ENCODE measurements at places on chromosomes 16 and 17.
A peak's percentile ranks its signal among the peaks of the same experiment; 100 is the strongest.

DNA sequence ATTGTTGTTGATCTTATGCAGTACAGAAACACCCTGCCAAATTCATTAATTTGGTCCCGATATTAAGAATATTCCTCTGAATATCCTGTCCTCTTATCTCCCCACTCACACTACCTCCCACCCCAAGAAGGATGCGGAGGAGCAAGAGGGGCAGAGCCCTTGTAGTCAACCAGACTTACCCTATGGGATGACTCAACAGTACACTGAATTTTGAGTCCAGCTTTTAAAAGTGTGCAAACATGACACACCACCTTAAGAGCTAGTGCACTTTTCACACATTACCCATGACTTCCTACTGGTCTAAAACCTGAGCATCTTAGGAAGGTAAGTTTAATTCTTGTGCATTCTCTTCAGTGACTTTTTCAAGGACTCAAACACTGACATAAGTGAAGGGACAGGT is 9.5 kb downstream of the USP22 start:
- DNase-seq, result peak; percentile 41

DNA sequence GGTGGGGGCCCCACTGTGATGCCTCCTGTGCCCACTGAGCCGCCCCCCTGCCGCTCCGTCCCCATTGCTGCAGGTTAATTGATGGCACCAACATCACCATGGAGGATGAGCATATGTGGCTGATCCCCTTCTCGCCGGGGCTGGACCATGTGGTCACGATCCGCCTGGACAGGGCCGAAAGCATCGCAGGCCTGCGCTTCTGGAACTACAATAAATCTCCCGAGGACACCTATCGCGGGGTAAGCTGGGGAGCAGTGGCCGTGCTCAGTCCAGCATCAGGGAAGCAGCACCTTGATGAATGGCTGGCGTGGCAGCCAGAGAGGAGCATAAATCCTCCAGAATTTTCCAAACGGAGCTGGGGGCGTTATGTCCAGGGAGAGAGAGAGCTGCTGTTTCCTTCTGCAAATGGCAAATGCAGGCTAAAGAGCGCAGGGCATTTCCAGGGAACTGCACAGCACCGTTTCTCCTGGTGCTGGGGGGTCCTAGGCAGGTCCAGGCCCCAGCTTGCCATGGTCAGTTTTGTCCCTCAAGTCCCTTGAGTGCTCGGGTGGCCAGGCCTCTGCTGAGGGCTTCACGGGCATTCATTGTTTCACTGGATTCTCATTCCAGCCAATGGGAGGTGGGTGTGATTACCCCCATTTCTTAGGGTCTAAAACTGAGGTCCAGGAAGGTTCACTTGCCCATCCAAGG is 216.4 kb downstream of the KATNIP start:
- DNase-seq, result no peak

DNA sequence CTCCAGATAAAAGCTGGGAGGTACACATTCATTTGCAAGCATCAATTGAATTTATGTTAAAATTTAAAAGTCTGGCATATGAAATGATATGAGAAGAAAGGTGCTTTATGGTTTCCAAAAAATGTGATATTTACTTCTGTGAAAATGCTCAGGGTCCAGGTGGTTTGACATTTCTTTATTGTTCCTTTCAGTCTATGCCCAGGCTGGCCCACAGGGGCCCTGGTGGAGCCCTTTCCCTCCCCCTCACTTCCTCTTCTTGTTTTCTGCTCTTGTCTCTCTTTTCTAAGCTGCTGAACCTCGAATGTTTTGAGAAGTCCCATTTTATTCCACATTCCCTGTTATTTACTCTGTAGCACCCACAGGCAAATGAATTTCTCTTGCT is 127.8 kb downstream of the HS3ST3B1 start:
- no peak for DNase-seq

DNA sequence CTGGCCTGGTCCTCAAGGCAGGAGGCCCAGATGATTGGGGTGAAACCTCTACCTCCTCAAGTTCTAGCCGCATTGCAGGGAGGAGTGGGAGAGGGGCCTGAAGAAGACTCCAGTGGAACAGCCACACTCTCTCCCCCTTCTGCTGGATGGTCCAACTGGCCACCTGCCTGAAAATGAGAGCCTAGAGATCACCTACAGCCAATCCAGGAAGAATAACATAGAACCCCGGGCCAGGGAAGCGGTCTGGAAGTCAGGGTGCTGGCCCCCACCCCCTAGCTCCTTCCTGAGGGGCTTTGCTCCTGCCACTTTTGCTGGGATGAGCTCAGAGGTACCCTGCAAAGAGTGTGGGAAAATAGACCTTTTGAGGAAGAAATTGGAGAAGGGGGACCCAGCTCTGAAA is 1.8 kb downstream of the SLC6A2 start:
- no peak for DNase-seq

GRCh38 chr16:78742501-78743283 is 643.2 kb downstream of the WWOX start:
- DNase-seq, result peak; percentile 98

DNA sequence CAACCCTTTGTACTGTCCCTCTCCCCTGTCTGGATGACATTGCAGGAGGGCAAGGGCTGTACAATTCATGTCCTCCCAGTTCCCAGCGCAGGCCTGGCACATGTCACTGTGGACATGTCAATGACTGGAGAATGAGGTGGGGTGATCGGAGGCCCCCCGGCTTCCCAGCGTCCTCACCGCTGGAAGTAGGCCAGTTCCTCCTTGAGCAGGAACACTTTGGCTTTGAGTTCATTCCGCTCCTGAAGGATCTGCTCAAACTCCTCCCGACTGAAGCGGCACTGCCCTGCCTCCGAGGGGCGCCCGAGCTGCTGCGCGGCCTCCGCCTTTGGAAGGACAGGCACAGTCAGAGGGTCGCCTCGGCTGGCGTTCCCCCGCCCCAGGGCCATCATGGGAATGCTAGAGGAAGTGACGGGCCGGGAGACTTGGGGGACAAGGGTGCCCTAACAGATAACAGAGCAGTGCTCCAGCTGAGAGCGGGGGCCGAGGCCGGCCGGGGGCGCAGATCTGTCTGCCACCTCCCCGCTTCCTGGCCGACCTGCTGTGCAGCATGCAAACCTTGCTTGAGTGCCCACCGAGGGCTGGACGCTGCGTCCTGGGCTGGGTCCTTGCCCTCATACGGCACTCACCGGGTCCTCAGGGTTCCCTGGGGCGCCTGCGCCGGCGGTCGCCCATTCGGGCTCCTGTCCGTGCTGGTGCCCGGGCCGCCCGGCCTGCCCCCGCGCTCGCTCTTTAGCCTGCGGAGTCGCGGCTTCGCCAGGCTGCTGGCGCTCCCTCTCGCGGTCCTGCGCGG is 1.3 kb downstream of the RILP start:
- DNase-seq, result no peak

GRCh38 chr17:83171661-83172060 is 92.3 kb downstream of the METRNL start:
- DNase-seq, result no peak

- peak; percentile 74 for DNase-seq
Measured at GRCh38 chr16:58487566-58488351, 12.2 kb upstream of the NDRG4 start.

GRCh38 chr17:49715717-49716279 is 8.0 kb upstream of the SLC35B1 start:
- DNase-seq, result no peak

GRCh38 chr16:86578061-86578599 is at the start of gene FOXL1:
FOXL1 (plus strand) TSS chr16:86578549; CDS start chr16:86578724, 175 bp downstream.
- peak; percentile 91 for DNase-seq

DNA sequence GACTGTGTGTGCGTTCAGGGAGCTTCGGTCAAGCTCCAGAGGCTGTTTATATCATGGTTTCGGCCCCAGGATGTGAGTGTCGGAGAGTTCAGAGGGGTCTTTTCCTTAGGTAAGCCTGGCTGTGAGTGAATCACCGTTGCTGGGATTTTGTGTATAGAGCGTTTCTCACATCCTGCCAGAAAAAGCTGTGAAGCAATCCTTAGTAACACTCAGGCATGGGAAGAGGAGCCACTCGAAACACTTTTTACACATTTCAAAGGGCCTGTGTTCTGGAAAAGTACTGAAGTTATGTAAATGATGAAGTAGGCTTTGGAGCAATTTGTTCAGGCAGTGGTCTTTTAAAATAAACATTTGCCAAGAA is 662 bp downstream of the PGS1 start:
- peak; percentile 96 for DNase-seq

- no peak for DNase-seq
Measured at GRCh38 chr16:915546-915945, 55.2 kb downstream of the LMF1 start.

GRCh38 chr16:69114346-69114975 is 9.0 kb downstream of the HAS3 start:
- DNase-seq, result no peak

GRCh38 chr16:82432261-82432660 is 194.5 kb upstream of the CDH13 start:
- DNase-seq, result no peak

- DNase-seq, result peak; percentile 52
Measured at GRCh38 chr17:38447502-38448085, 19.3 kb downstream of the ARHGAP23 start.

- DNase-seq, result no peak
Measured at GRCh38 chr16:64440005-64440404, 681.9 kb downstream of the CDH11 start.

Measured in fibroblast of villous mesenchyme (primary cell).